ENCODE measurements at places on chromosomes 16 and 17.

DNA sequence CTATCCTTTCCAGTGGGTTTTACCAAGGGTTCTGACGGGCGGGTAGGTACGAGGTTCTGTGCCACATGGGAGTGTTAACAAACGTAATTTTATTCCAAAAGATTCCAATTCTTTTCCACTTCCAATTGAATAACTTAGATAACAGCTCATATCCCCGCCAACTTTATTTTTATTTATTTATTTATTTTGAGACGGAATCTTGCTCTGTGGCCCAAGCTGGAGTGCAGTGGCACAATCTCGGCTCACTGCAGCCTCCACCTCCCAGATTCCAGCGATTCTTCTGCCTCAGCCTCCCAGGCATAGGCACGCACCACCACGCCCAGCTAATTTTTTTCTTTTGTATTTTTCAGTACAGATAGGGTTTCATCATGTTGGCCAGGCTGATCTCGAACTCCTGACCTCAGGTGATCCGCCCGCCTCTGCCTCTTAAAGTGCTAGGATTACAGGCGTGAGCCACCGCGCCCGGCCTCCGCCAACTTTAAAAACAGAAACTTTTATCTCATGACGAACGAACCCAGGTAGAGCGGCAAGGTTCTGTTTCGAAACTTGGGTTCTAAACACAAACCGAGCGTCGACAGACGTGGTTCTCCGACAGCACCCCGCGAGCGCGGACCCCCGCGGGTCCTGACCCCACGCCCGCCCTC is 613 bp downstream of the ECI1 start:
- no peak for DNase-seq
- peak overlapping the region; percentile 91 for H3K4me3 ChIP-seq
- peaks cover 7% of the 10 kb centered on the region for H3K4me1 ChIP-seq

DNA sequence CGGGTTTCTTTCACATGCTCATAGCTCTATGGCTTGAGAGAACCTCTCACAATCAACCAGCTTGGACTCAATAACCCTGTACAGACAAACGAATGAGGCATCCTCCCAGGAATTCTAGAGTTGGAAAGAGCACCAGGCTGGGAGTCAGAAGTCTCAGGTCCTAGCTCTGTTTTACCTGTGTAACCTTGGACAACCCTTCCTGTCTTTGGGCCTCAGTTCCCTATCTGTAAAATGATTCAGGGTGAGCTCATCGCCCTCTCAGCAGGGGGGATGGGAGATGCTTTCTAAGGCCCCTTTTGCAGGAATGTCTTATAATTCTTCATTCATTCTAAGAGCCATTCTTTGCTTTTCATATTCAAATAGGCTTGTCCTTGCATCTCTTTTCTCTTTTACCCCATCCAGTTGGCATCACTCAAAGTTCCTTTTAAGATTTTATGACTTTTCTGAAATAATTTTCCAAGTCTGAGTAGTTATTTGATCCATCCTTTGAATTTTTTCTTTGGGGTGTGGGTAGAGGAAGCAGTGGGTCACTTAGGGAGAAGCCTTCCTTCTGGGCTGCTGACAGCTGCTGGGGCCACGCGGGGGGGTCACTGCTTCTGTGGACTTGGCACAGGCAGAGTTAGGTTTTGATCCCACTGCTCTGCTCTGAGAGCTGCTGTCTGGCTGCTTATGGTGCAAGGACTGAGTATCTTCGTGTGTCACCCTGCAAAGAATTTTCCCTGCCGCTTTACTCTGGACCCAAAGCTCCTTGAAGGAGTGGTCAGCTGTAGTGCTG is 102.7 kb downstream of the UTP18 start:
- H3K27me3 ChIP-seq, result peaks cover 5% of the 10 kb centered on the region
- no peak overlapping the region for H3K4me3 ChIP-seq
- DNase-seq, result no peak
- no peak overlapping the region for H3K27ac ChIP-seq

GRCh38 chr17:55416000-55416399 is 5.6 kb downstream of the MMD start:
- H3K4me3 ChIP-seq, result no peak overlapping the region
- H3K27me3 ChIP-seq, result no peaks in the 10 kb centered on the region
- peaks cover 61% of the 10 kb centered on the region for H3K36me3 ChIP-seq
- peaks cover 55% of the 10 kb centered on the region for H3K4me1 ChIP-seq

- DNase-seq, result no peak
- H3K4me1 ChIP-seq, result peaks cover 24% of the 10 kb centered on the region
- H3K36me3 ChIP-seq, result no peaks in the 10 kb centered on the region
- peak overlapping the region; percentile 21 for H3K27ac ChIP-seq
Observed at GRCh38 chr17:33967608-33968349, 287.3 kb upstream of the CCL2 start.

Measured in activated naive CD8-positive, alpha-beta T cell treated with anti-CD3 and anti-CD28 coated beads for 36 hours (primary cell).